GM12864 (cell line): ENCODE measurements at places on chromosomes 7 and 10.

DNA sequence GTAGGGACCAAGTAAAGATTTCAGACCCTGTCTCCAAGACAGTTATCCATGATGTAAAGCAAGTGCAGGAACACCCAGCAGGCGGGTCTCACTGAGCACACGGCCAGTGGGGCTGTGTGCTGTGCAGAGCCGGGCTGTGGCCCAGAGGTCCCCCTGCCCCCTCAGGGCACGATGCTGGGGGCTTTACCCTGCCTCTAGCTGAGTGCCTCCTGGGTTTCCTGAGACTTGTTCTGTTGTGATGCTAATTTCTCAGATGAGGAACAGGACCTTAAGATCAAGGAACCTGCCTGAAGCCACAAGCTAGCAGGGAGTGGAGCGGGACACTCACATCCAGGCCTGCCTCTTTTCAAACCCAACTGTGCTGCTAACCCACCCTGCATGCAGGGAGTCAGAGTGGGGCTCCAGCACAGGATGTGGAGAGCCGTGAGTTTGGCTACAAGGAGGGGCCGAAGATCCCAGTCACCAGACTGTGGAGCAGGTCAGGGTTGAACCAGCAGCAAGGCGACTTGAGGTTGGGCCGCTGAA, 76.1 kb upstream of the LYZL2 start:
- no peak for DNase-seq

GRCh38 chr10:13376297-13376696, 28.2 kb upstream of the SEPHS1 start:
- DNase-seq, result no peak

DNA sequence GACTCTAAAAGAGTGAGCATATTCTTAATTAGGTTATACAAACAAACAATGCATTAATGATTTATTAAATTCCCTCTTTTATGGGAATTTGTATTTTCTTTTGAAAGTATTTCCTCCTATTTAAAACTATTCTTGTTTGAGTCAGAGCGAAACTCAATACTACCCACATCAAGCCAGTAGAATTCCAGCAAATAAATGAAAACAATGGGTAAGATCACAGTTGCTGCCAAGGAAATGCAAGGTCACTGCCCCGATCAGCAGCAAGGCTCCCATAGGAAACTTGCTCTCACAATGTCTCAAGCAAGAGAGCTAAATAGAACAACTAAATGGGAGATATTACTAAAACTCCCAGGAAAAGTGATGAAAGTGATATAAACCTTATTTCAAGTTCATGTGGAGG, 206.3 kb downstream of the THSD7A start:
- no peak for DNase-seq

DNA sequence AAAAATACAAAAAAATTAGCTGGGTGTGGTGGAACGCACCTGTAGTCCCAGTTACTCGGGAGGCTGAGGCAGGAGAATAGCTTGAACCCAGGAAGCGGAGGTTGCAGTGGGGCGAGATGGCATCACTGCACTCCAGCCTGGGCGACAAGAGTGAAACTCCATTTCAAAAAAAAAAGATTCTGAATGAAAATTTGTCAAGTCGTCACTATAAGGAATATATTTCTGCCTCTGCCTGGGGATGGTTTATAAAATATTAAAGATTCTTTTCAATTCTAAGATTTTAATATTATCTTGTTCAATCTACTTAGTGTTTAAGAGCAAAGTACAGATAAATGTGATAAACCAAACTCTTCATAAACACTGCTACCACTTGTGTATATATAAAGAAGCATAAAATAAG, 147.3 kb downstream of the NRBF2 start:
- DNase-seq, result no peak

GRCh38 chr7:128352636-128353035, 8.9 kb downstream of the PRRT4 start:
- no peak for DNase-seq

DNA sequence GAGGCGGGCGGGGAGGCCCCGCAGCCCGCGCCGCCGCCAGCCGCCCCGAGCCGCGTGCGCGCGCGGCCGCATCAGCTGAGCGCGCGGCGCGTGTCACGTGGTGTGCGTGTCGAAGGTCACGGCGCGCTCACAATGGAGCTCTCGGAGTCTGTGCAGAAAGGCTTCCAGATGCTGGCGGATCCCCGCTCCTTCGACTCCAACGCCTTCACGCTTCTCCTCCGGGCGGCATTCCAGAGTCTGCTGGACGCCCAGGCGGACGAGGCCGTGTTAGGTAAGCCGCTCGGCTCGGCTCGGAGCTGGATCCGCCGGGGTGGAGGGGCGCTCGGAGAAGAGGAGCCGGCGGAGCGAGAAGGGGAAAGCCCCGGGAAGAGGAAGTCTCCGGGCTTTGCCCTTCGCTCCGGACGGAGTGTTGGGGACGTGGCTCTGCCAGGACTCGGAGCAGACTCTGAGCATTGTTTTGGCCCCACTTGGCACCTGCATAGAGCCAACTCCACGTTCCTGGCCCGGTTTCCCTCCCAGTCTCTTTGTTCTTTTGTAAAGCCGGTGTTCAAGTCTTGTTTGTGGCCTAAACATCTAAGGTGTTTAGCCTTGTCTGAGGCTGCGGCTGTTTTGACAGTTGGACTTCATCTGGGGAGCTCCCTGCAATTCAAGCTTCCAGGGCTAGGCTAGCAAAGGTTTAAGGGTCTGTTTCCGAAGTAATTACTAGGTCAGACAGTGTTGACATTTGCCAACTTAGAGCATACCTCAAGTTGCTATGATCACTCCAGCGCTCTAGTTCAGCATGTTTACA, at the start of gene COMMD3:
TSS of gene COMMD3 (plus strand) at position 103 of the 790 bp plus-strand sequence. CDS start at position 133, 30 bp downstream.
- DNase-seq, result no peak

DNA sequence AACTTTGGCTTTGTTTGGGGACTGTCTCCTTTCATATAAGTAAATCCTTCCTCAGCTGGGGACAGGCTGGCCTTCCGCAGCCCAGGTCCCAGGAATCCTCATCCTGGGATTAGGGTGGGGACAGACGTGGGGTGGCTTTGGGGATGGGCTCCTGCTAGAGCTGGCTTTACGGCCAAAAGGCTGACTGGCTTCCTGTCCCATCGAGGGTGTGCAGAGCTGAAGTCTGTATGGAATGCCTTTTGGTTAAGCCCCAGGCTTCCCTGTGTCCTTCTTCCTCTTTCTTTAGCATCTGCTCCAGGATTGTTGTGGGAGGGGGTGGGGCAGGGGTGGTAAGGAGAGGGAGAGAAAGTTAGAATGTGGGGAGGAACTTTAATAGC, 59.4 kb upstream of the AQP1 start:
- no peak for DNase-seq
